ENCODE measurements at places on chromosomes 13 and 19.

- peak; percentile 93 for DNase-seq
Measured at GRCh38 chr19:42132851-42133528, 744 bp upstream of the POU2F2 start.

- no peak for DNase-seq
Measured at GRCh38 chr13:33692531-33692930, 125.4 kb upstream of the RFC3 start.

DNA sequence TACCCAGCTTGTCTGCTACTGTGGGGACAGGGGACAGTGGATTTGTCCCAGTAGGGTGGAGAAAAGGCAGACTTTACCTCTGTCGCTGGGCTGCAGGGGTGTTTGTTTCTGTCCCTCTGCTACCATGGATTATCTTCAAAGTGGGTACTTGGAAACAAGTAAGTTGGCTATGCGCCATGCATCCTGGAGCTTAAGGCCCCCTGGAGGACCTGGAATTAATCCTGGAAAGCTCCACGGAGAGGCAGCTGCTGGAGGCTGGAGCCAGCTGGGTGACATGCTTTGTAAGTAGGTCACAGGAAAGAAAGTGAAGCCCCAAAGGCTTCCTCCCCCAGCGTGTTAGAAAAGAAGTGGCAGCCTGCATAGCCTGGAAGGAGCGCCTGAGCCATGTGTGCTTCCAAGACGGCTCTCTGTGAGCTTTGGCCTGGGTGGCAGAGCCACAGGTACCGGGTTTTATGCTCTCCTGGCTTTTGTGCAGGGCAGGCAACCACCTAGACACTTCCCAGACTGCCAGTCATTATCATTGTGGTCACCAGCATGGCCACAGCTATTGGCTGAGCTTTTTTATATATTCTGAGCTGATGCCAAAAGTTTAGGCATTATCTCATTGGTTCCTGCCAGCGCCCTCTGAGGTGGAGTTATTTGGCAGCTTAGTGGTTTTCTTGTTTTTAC is 9.5 kb downstream of the B3GLCT start:
- DNase-seq = no peak

DNA sequence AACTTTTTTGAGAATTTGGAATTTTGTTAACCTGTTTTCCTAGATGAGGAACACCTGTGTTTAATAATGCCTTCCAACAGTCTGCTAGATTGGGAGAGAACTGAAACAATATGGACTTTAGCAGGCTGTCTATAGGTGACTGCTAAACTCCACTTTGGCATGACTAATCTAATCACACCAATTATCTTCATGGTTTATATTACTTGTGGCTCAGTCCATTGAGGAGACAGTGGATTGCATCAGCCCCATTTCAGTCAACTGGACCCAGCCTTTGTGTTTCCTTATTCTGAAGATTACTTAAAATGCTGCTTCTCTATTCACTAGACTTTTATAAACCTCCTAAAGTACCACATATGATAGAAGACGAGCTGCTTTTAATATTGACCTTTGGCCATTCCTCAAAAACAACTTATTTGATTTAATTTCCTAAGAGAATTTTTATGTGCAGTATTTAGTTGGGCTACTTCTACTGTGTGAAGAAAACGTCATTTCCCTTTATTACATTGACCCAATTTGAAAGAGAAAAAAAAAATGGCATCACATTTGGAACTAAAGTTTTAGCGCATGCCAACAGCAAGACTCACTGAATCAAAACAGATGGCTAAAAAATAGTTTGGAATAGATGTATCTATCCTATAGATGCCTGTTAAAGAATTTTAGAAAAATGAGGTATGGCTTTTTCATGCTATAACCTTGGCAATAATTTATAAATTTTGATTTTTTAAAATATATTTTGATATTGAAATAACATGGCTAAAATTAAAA is 295.8 kb downstream of the NDFIP2 start:
- DNase-seq = no peak

GRCh38 chr13:76225815-76226489 is 589.8 kb downstream of the LMO7 start:
- no peak for DNase-seq

Data from mesenteric fat pad (tissue), 1 donor.